HS-5 (cell line): ENCODE measurements at places on chromosomes 5 and 9.
A peak's percentile ranks its signal among the peaks of the same experiment; 100 is the strongest.

GRCh38 chr5:60334281-60334713, 365.7 kb downstream of the DEPDC1B start:
- DNase-seq: peak; percentile 60

- DNase-seq: no peak
Measured at GRCh38 chr9:107518037-107518807, 28.7 kb upstream of the KLF4 start.

DNA sequence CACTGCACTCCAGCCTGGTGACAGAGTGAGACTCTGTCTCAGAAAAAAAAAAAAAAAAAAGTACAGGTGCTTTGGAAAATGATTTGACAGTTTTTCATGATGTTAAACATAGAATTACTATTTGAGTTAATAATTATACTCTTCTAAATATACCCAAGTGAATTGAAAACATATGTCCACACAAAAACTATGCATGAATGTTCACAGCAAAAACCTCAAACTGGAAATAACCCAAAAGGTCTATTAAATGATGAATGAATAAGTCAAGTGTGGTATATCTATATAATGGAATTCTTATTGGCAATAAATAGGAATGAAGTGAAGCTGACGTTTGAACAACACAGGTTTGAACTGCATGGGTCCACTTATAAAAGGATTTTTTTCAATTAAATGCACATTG, 207.2 kb upstream of the DAB2 start:
- no peak for DNase-seq

DNA sequence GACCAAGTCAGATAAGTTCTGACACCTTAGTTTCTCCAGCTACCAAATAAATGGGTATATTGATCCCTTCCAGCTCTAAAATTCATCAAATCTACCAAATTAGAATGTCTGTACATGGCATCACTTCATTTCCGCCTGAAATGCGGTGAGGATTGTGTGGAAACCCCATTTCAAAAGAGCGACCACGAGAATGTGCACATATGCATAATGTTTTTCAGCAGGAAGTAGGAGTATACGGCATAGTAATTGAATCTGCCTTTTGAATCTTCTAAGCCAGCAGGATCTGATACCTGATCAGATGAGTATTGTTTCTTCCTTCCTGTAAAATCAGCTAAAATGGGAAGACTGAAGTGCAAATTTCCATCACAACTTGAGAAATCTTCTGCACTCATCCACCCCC, 418.6 kb downstream of the TMEM38B start:
- DNase-seq: no peak

- no peak for DNase-seq
Measured at GRCh38 chr9:35646153-35646532, 4.6 kb downstream of the SIT1 start.
